Type B pancreatic cell (in vitro differentiated cells): ENCODE measurements at places on chromosomes 5 and 9. TPM values are rescaled to one million over a fixed set of nuclear protein-coding genes. Genes with fewer than 3 reads are reported as not detected.

Gene C9orf50
- not detected in 2 replicates for total RNA-seq

- no peak for DNase-seq
- no peaks in the 10 kb centered on the region for H3K27me3 ChIP-seq
- H3K36me3 ChIP-seq, result peaks cover 4% of the 10 kb centered on the region
- H3K4me3 ChIP-seq, result no peak overlapping the region
These were observed 64.9 kb downstream of the DTWD2 start for GRCh38 chr5:118923295-118924005.

Gene ELAVL2
- 4.5 and 11.6 TPM in 2 replicates for total RNA-seq

Gene KIF24
- total RNA-seq, result 3.5 and 9.6 TPM in 2 replicates

- no peaks in the 10 kb centered on the region for H3K36me3 ChIP-seq
- H3K27me3 ChIP-seq, result no peaks in the 10 kb centered on the region
- no peak overlapping the region for H3K27ac ChIP-seq
- DNase-seq, result no peak
These were observed 23.6 kb upstream of the PDE4D start for GRCh38 chr5:59917121-59917520.

- no peak overlapping the region for H3K4me3 ChIP-seq
- no peaks in the 10 kb centered on the region for H3K27me3 ChIP-seq
- no peaks in the 10 kb centered on the region for H3K36me3 ChIP-seq
These were observed 49.8 kb downstream of the SGCD start for GRCh38 chr5:156376751-156377150.

Gene INSL6
- not detected in 2 replicates for total RNA-seq

DNA sequence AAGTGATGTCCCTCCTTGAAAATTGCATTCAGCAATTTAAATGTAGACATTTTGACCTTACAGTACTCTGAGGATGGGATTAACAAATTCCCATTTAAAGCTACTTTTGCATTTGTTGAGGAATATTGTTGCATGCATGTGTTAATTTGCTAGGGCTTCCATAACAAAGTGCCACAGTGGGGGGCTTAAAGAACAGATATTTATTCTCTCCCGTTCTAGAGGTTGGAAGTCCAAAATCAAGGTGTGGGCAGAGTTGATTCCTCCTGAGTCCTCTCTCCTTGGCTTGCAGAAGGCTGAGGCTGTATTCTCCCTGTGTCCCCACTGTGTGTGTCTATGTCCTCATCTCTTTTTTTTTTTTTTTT, 51.8 kb upstream of the CDK20 start:
- H3K36me3 ChIP-seq, result no peaks in the 10 kb centered on the region
- no peak overlapping the region for H3K4me3 ChIP-seq
- H3K4me1 ChIP-seq, result no peaks in the 10 kb centered on the region
- no peak for DNase-seq
- no peak overlapping the region for H3K27ac ChIP-seq
- H3K27me3 ChIP-seq, result no peaks in the 10 kb centered on the region

- no peak for DNase-seq
- H3K27me3 ChIP-seq, result no peaks in the 10 kb centered on the region
- H3K4me3 ChIP-seq, result no peak overlapping the region
- no peaks in the 10 kb centered on the region for H3K36me3 ChIP-seq
- H3K4me1 ChIP-seq, result no peaks in the 10 kb centered on the region
- no peak overlapping the region for H3K27ac ChIP-seq
These were observed 384.2 kb upstream of the CDH10 start for GRCh38 chr5:25029004-25029403.

GRCh38 chr9:71515107-71515506, 253.2 kb downstream of the CEMIP2 start:
- H3K4me1 ChIP-seq, result no peaks in the 10 kb centered on the region
- no peak overlapping the region for H3K4me3 ChIP-seq
- DNase-seq, result no peak
- no peaks in the 10 kb centered on the region for H3K36me3 ChIP-seq

DNA sequence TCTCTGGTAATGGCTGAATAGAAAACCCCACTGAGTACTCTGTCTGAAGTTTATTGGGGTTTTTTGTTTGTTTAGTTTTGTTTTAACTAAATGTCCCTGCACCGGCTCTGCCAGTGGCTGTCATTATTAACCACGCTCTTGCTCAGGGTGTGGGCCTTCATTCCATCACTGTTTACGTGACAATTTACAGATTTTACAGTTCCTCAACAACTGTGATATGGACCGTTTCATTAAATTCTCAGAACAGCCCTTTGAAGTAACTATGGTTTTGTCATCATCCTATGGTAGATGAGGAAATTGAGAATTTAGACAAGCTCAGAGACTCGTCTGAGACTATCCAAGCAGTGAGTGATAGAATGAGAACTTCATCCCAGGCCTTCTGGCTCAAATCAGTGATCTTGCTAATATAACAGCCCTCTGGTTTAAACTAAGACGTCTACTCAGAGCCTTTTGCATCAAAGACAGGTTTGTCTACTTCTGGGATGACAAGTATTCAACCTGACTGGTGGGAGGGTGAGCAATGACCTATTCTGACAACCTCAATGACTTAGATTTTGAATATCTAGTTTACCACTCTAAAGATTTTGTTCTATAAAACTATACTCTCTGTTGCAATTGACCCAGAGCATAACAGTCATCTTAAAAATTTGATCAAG, 77.3 kb upstream of the MAP3K1 start:
- no peaks in the 10 kb centered on the region for H3K27me3 ChIP-seq
- H3K27ac ChIP-seq, result peak overlapping the region; percentile 87
- H3K4me3 ChIP-seq, result peak overlapping the region; percentile 56
- peaks cover 38% of the 10 kb centered on the region for H3K4me1 ChIP-seq

DNA sequence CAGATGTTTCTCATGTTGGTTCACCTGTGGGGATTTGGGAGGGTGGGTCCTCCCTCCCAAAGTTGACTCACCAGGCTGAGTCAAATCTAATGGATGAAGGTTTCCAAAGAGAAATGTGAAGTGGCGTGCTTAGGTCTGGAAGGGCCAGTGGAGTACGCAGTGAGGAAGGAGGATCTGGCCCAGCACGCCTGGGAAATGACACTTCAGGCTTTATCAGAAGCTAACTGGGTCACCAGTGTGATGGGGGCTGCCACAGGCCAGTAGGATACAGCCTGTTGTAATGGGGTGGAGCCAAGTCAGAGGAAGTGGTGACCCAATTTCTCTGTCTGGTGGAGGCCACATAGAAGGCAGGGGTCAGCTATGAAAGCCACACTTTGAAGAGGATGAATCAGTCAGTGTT, 18.0 kb downstream of the POLR1E start:
- no peaks in the 10 kb centered on the region for H3K27me3 ChIP-seq
- no peaks in the 10 kb centered on the region for H3K4me1 ChIP-seq
- peaks cover 22% of the 10 kb centered on the region for H3K36me3 ChIP-seq
- H3K4me3 ChIP-seq, result no peak overlapping the region
- no peak for DNase-seq

DNA sequence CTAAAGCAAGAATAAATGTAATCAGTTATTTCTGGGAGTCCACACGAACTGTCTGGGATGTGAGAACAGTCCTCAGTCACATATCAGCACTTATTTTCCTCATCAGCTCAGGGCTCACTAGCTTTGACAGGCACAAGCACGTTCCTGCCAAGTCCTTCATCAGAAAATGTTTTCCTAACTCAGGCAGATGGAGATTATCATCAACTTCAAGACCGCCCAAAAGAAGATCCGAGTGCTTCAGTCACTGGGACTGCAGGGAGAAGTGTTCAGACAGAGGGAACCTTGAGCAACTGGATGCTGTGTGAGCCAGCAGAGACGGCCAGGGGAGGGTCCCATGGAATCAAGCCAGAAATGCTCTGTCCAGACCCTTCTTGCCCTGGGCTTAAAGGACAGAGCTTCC, 189.4 kb downstream of the NXNL2 start:
- DNase-seq, result no peak
- peaks cover 6% of the 10 kb centered on the region for H3K4me1 ChIP-seq
- no peaks in the 10 kb centered on the region for H3K36me3 ChIP-seq
